ENCODE measurements at places on chromosomes 7 and 10.

DNA sequence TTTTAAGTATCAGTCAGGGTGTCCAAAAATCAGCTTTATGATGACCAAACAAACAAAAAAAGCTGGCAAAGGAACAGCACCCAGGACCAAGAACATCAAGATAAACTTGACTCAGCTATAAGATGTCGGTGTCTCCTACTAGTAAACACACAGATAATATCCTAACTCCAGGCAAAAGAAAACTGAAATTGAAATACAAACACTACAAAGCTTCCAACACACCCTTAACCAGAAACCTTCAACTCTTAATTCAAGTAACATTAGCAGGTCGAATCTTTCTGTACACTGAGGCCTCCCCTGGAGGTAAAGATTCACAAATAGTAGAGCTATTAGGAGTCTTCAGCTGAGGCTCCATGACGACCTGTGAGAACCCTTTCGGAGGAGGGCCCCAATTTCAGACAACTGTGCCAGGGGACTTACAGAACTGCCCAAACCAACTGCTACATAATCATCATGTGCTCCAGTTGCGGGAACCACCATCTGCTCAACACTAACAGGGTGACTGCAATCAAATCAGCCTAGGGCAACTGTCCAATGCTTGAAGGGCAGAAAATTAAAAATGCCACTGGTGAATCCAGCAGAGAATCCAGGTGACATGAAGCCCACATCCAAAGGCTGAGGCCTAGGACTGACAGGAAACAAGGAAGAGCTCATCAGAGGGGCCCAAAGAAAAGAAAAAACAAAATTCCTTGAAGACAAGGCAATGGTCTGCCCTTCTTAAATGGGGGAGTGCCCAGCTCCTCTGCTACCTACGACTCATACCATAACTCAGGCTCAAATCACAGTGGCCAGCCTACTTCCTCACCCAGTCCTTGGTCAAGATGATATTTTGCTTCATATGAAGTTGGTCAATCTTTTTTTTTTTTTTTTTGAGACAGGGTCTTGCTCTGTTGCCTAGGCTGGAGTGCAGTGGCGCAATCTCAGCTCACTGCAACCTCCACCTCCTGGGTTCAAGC is 20.0 kb downstream of the XPNPEP1 start:
- no peak for DNase-seq

DNA sequence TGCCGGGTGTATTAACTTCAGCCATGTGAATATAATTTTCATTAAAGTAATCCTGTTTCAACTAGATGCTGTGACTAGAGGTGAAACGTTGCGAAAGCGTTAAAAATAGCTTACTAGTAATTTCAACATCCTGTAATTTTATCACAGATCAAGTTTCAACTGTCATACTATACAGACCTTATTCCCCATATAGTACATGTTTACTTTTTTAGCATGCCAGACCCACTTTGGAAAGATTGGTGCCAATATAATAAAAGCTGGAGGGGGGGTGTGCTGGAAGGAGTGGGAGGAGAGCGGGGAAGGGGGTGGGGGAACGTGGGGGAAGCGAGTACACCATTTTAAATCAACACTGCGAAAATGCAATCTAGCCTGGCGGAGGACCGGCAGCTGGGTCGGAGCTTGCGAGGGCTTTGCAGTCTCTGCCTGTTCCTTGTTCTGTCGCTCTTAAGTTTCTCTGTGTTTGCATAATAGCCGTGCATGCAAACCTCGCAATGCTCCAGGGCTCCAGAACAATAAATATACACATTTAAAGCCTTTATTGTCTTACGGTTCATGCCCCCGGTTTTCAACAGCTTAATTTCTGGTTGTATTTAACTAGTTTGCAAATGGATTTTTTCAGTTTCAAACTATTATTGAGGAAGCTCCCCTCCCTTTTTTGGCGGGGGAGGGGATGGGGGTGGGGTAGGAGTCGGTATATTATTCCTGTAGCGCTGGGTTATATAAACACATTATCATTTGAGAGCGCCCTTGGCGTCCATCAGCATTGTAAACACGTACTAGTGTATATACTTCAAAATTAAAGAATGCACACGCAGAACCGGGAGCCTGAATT is 1.3 kb upstream of the ARID5B start:
- DNase-seq = peak; percentile 52

DNA sequence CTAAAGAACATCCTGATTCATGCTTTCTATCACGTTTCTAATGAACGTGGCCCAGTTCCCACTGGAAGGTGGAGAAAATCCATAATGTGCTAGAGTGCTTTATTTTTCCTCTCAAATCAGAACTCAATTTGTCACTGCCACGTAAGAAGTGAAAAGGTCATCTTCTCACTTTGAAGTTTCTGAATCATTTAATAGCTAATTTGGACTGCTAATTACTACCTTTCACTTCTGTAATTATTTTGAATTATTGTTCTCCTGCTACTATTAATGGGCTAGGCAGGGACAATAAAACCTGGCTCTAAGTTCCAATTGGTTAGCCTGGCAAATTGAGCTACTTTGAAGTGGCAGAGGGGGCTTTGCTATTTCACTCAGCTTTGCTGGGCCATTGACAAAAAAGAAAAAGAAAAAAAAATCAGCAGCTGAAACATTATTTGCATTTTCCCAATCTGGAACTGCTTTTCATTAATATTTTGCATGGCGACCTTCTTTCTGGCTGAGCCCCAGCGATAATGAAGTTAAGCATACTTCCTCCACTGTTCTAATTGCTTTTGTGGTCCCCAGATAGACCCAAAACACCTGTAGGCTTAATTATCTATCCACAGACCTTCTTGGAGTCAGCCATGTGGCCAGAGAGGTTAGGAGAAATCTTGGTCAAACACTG is 264.2 kb downstream of the SEC23IP start:
- DNase-seq = no peak

DNA sequence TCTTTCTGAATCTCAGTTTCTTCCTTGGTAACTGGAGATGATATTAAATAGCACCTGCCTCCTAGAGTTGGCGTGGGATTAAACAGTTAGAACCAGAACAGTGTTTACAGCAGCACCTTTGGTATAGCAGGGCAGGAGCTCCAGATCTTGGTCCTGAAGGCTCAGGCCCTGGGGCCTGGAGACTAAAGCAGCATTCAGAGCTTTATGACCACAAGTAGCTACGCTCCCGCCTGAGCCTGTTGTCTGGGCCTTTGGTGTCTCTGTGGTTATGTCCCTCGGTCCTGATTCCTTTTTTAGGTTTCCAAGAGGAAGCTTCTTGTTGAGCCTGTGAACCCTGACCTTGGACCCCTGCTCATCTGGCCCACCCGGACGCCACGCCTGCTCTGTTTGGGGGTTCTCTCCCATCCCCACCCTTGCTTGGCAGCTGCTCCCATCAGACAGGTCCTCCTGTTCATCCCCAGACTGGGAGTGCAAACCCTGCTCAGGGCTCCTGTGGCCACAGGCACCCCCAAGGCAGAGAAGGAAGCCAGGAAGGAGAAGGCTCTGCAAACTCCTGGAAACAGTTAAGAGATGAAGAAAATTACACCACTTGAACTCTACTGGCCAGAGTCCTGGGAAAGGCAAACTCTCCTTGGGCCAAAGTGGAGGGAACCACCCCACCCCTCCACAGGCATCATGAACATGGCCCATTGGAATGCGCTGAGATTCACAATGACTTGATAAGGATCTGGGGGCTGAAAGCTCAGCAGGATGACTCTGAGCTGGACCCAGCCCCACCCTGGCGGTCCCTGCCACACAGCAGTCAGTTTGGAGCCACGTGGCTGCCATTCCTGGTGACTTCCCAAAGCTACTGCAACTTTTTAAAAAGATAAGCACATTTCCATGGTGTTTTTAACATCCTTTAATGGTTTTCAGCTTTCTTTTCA is 50.1 kb upstream of the TMEM72 start:
- no peak for DNase-seq

DNA sequence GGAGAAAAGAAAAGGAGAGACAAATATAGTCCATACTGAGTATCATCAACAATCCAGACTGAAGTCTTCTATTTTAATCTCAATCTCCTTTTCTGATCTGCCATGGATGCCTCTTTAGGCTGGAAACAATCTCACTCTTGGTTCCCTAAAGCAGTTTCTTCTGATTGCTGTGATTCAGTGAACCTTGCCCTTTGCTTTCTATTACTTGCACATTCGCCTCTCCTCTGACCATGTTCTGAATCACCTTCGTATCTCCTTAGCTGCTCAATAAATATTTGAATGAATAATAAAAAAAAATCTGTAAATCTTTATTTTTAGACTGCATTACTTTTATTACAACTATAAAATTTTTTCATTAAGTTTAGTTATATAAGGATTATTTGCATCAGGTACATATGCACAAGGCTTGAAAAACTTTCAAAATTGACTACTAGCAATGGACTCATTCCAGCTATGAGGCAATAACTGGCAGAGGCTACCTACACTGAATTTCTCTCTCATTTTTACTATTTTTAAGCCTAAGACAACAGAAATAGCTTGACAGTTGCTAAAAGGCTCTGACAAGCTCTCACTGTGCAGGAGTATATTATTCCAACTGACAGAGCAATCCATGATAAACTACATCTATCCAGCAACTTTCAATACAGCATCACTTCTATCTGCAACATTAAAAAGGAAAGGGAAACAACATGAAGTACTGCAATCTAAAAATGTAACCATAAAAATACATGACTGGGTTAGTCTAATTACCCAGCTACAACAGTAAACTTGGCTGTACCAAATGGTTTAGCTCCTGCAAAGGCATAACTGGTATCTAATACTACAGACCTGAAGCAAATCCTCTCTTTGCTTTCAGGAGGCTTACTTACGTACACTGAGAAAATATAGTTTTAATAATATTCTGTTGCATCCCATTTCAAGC is 25.6 kb downstream of the TM9SF3 start:
- no peak for DNase-seq

- DNase-seq = no peak
Measured at GRCh38 chr10:44153918-44154670, 230.8 kb downstream of the CXCL12 start.

DNA sequence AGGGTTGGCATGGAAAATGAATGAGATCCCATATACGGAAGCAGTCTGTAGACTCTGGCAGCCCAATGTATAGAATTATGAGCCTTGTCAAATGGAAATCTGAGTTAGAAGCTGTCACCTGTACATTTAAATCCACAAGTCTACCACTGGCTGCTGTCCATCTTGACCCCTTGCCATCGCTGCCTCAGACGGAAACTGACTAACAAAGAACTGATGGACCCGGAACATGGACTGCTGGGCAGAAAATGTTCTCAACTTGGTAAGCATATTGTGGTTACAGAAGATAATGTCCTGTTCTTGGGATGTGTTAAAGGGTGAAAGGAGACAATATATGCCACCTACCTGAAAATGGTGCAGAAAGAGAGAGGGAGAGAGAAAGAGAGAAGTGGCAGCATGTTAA is 37.5 kb downstream of the PARP12 start:
- no peak for DNase-seq

DNA sequence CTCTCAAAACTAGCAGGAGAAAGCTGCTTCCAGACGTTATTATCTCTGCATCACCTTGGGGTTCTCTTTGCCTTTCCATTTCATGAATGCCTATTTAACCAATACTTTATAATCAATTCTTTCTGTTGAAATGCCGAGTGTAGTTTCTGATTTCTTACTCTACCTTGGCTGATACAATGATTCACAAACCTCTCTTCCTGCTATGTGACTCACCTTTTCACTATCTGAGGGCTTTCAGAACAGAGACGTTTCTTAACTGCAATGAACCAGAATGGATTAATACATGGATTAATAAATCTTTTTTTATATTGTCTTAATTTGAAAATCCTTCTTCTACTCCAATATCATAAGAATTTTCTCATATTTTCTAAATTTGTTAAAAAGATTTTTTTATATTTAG is 46.4 kb upstream of the ZNF746 start:
- no peak for DNase-seq

- DNase-seq = no peak
Measured at GRCh38 chr7:83793558-83793957, 144.6 kb upstream of the SEMA3E start.

DNA sequence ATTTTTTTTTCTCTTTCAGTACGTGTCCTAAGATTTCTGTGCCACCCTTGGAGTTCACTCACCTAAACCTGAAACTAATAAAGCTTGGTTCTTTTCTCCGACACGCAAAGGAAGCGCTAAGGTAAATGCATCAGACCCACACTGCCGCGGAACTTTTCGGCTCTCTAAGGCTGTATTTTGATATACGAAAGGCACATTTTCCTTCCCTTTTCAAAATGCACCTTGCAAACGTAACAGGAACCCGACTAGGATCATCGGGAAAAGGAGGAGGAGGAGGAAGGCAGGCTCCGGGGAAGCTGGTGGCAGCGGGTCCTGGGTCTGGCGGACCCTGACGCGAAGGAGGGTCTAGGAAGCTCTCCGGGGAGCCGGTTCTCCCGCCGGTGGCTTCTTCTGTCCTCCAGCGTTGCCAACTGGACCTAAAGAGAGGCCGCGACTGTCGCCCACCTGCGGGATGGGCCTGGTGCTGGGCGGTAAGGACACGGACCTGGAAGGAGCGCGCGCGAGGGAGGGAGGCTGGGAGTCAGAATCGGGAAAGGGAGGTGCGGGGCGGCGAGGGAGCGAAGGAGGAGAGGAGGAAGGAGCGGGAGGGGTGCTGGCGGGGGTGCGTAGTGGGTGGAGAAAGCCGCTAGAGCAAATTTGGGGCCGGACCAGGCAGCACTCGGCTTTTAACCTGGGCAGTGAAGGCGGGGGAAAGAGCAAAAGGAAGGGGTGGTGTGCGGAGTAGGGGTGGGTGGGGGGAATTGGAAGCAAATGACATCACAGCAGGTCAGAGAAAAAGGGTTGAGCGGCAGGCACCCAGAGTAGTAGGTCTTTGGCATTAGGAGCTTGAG is at the start of gene CFTR:
CFTR (plus strand) TSS at position 801 of the 830 bp plus-strand sequence. CDS start 70 bp downstream, outside the sequence.
- no peak for DNase-seq

GRCh38 chr7:139949629-139950028 is 113.1 kb downstream of the PARP12 start:
- no peak for DNase-seq

GRCh38 chr7:91353848-91354247 is 89.6 kb downstream of the FZD1 start:
- no peak for DNase-seq

GRCh38 chr7:131040467-131040932 is 287.2 kb upstream of the MKLN1 start:
- peak; percentile 49 for DNase-seq

- no peak for DNase-seq
Measured at GRCh38 chr7:19752020-19752419, 21.4 kb downstream of the TMEM196 start.

GRCh38 chr7:141184532-141185190 is 110.8 kb downstream of the TMEM178B start:
- DNase-seq = no peak
